ENCODE measurements at places on chromosomes 7 and 10.

DNA sequence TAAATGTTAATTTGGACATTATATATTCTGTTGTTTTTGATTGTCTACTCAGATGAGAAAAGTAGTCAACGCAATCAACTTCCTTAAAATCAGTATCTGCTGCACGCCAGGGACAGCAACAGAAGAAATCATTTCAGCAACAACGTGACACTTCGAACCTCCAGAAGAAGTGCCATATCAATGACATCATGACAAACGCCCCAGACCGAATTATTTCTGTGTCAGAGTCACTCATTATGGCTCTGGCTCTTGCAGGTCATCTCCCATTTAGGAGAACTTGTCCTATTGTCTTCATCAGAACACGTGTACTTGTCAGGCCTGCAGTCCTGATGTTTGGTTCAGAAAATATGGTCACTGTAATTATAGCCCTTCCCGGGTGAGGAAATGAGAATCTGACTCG is 276.3 kb downstream of the ADARB2 start:
- peak; percentile 1 for DNase-seq

- no peak for DNase-seq
These were observed 862.3 kb downstream of the TYW1 start for GRCh38 chr7:67858931-67859330.

- no peak for DNase-seq
These were observed 65.2 kb downstream of the PFKFB3 start for GRCh38 chr10:6267941-6268340.

DNA sequence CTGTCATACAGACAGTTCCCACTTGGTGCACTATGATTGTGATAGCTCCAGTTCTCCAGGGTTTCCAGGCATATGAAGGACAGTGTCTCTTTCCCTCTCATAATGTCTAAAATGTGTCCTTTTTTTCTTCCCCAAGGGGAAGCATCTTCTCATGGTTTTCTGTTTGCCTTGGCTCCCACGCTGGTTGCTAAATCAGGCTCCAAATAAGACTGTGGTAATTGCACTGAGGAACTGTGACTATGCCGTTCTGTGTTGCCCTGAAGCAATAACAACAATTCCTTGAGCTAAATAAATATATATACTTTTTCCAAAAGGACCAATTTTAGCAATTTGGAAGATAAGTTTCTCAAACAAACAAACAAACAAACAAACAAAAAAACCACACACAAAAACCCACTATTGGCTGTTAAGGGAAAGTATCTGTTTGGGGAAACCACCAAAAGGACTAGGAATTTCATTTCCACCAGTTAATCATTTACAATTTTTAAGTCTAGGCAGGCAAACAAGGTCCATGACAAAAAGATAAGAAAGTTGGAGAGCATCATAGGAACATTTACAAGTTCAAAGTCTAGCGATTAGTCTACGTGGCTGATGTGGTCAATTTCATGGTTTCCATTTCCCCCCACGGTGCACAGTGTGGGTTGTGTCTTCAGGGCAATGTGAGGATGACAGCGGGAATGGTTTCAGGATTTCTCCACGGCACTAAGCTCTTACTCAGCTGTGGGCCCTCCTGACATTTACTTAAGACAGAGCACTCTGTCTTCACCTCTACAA is 62.4 kb downstream of the THNSL1 start:
- DNase-seq = peak; percentile 30

- no peak for DNase-seq
These were observed 57.3 kb downstream of the CSGALNACT2 start for GRCh38 chr10:43195557-43195956.

DNA sequence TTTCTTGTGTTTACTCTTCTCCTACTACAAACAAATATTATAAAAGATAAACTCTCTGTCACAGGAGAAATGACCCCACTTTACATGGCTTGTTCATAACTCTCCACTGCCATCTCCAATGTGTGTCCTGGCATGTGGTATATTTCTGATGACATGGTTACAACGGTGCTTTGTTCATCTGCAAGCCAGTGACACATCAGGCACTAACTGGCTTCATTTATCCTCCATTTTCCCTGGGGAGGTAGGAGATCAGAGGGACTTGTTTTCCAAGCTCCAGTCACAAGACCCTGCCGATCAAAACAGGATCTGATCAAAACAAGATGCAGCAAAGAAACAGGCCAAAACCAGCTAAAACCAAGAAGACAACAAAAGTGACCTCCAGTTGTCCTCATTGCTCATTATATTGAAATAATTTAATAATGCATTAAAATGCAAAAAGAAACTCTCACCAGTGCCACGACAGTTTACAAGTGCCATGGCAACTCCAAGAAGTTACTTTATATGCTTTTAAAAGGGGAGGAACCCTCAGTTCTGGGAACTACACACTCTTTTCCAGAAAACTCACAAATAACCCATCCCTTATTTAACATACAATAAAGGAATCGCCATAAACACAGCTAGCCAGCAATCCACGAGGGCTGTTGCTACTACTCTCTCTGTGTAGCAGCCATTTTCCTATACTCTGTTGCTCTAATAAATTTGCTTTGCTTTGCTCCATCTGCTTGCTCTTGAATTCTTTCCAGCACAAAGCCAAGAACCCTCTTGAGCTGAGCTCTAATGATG is 224.2 kb downstream of the XPNPEP1 start:
- no peak for DNase-seq

GRCh38 chr10:98264378-98265065 is 3.5 kb downstream of the LOXL4 start:
- no peak for DNase-seq
